ENCODE measurements at places on chromosomes 3 and 15. TPM values are rescaled to one million over a fixed set of nuclear protein-coding genes. Genes with fewer than 3 reads are reported as not detected.

ALDH1A2 gene
- 39.8 TPM for total RNA-seq

TOPAZ1 gene
- not detected for total RNA-seq

SCAANT1 gene
- total RNA-seq, result not detected

LMAN1L gene
- not detected for total RNA-seq

ASB14 gene
- total RNA-seq, result not detected

Measured in vein endothelial cell (primary cell).